Activated CD8-positive, alpha-beta memory T cell treated with anti-CD3 and anti-CD28 coated beads for 1 hour (primary cell): ENCODE measurements at places on chromosomes 12 and 14.

DNA sequence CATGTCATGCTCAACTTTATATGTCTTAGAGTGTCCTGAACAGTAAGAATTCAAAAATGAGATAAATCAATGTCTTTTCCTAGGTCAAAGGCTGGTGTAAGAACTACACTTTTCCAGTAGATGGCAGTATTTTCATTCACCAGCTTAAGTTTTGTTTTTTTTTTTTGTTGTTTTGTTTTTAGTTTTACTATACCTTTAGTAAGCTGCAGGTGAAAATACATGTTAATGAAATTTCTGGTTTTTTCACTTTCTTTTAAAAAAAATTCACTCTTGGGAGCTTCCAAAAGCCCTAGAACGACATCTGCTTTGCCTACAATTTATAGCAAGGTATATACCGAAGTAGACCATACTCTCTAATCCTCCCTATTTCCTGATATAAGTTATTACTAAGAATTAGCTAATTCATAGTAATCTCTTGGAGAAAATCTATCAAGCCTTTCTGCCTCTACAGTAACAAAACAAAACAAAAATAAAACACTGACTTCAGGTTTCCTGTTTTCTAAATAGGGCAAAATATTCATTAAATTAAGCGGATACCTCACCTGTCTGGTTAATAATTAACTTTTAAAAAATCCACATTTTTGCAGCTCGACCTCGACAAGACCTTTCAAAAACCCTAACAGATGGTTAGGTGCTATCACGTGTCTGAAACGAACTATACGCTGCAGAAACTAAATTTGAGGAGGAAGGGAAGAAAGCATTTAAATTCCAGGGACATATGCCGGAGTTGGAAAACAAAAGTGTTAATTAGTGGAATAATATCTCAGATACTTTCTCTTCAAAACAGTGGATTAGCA lies 2.7 kb upstream of the SAMD4A start:
- no peak for DNase-seq

DNA sequence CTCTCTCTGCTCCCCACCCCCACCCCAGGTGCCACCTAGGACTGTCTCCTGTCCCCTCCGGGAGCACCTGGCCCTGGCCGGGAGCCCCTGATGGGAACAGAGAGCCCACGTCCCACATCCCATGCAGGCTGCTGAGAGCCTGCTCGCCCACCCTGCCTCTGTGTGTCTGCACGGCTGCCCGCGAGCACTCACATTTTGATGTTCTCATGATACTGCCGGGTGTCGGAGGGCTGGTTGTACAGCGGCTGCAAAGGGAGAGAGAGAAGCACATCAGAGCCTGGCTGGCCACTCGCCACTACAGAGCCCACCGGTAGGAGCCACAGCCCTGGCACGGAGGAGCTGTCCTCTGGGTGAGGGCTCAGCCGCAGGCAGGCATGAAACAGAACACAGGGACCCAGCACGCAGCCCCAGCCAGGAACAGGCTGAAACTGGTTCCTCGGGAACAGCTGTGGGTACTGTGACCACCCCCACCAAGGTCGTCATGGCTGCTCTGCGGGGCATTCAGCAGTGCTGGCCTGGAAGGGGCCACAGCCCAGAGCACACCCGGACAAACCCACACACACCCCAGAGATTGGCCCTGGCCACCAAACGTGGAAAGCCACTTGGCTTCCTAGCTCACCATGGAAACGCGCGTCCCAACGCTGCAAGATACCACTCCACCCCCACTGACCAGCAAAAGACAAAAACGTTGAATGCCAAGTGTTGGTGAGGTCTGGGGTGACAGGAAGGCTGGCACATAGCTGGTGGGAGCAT lies 117.6 kb downstream of the NCOR2 start:
- no peak for DNase-seq

- no peak for DNase-seq
Observed at GRCh38 chr12:82174383-82174782, 183.8 kb downstream of the CCDC59 start.

GRCh38 chr12:114815026-114815795 lies 131.2 kb upstream of the TBX3 start:
- DNase-seq = no peak

DNA sequence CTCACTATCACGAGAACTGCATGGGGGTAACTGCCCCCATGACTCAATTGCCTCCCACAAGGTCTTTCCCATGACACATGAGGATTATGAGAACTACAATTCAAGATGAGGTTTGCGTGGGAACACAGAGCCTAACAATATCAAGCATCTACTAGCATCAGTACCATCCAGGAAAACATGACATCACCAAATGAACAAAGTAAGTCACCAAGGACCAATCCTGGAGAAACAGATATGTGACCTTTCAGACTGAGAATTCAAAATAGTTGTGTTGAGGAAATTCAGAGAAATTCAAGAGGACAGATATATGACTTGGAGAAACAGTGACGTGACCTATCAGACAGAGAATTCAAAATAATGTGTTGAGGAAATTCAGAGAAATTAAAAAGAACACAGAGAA lies 65.8 kb upstream of the TMTC2 start:
- DNase-seq = no peak

- DNase-seq = no peak
Observed at GRCh38 chr14:88421286-88421685, 35.8 kb downstream of the SPATA7 start.

- no peak for DNase-seq
Observed at GRCh38 chr12:52615208-52615868, 3.0 kb downstream of the KRT73 start.

GRCh38 chr12:128796439-128797118 lies 27.2 kb downstream of the SLC15A4 start:
- DNase-seq = no peak

DNA sequence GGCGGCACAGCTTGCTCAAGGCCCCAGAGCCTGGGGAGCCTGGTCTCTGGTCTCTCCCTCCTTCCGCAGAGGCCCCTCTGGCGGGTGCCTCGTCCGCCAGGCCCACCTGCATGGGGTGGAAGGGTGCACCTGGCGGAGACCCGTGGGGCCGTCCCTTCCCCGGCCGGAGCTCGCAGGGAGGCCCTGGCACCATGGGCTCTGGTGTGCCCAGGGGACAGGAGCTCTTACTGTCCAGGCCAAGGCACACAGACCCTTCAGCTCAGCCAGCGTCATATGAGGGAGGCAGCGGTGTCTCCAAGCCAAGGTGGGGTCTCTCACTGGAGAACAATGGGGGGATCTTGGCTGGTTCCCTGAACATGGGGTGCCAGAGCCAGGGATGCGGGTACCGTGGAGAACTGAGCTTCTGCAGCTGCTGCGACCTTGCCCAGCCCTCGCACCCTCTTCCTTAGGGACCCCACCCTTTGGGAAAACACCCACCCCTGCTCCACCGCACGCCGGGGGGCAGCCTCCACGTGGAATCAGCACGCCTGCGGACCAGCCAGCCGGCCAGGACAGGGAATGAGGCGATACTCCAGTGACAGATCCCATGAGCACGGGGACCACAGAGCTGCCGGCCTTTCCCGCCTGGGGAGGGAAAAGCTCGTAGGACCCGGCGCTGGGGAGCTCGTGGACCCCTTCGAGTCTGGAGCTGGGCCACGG lies 25.7 kb upstream of the GALNT9 start:
- DNase-seq = no peak

DNA sequence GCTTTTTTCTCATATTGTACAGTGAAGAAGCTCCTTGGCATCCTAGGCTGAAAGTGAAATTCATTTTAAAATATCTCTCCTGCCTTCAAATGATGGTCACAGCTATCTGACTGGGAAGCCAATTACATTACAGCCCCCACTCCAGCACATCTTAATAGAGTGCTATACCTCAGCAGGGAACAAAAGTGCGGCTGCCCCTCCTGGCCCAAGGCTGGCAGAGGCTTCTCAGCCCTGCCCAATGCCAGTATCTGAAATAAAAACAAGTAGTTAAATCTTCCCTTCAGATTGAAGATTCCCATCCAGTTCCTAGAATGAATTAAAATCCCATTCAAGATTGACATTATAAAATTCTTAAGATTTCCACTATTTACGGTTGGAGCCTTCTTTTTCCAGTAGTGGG lies 54.9 kb upstream of the GNG2 start:
- no peak for DNase-seq

- no peak for DNase-seq
Observed at GRCh38 chr12:278046-278445, 15.4 kb upstream of the SLC6A13 start.

DNA sequence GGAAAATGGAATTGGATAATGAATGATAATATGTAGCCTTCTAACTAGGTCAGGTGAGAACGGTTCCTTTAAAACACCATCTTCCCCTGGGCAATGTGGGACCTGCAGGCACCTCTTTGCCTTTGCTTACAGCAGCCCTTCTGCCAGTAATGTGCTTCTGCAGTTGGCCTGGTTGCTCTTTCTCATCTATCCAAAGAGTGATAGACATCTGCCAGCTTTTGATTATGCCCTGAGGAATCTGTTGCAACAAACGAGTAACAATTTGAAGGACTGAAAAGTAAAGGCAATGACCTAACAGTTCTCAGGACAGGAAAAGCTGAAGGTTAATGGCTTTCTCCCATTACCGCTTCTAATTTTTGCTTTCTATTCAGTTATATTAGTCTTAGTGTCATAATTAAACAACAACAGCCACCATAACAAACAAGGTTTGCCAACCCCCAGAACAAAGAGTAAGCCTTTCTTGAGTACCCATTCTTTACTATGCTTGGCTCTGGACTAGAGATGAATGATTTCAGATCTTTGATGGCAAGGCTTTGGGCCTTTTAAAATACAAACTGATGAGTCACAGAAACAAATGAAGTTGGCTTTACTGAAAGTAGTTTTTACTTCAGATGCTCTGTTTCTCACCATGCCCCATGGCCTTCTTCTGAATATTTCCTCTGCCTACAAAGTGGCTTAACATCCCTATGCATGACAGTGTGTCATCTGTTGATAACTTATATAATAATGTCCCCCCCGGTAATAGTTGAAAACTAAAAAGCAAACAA lies 76.1 kb upstream of the KRR1 start:
- no peak for DNase-seq

GRCh38 chr14:35808076-35808637 lies 938 bp downstream of the RALGAPA1 start:
- DNase-seq = no peak

GRCh38 chr14:50260072-50260471 lies 28.7 kb upstream of the SOS2 start:
- DNase-seq = no peak

GRCh38 chr14:84643446-84643845 lies 886.5 kb upstream of the FLRT2 start:
- DNase-seq = no peak

GRCh38 chr12:69352904-69353303 lies 4.7 kb downstream of the LYZ start:
- DNase-seq = no peak

GRCh38 chr12:119676573-119676972 lies 8.6 kb downstream of the PRKAB1 start:
- no peak for DNase-seq

DNA sequence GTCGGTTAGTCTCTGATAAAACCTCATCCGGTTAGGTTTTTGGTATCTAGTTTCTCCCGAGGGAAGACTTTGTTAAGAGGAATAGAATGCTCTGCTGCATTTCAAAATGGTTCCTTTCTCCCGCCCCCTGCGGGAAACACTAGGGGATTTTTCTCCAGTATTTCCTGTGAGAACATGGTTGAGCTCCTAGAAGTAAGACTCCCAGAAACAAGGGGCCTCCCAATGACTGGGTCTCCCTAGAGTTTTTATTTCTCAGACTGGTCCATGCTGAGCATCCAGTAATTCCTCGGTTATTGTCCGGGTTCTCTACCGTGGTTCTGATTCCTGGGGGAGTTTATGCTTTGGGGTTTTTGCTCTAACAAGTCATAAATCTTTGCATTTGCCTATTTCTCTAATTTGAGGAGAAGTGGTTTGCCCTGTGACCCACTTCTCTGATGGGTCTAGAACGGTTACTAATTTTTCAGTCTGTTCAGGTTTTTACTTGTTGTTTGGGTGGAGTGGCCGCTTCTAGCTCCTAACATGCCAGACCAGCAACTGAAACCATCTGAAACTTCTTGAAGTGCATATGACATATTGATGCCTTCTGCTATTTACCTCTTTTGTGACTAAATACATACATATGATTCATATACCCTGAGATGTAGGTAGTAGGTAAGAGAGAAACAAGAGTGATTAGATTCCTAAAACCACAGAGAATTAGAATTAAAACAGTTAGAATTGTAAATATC lies 25.1 kb downstream of the TESPA1 start:
- no peak for DNase-seq

GRCh38 chr12:76462668-76463224 lies 96.8 kb downstream of the OSBPL8 start:
- no peak for DNase-seq

DNA sequence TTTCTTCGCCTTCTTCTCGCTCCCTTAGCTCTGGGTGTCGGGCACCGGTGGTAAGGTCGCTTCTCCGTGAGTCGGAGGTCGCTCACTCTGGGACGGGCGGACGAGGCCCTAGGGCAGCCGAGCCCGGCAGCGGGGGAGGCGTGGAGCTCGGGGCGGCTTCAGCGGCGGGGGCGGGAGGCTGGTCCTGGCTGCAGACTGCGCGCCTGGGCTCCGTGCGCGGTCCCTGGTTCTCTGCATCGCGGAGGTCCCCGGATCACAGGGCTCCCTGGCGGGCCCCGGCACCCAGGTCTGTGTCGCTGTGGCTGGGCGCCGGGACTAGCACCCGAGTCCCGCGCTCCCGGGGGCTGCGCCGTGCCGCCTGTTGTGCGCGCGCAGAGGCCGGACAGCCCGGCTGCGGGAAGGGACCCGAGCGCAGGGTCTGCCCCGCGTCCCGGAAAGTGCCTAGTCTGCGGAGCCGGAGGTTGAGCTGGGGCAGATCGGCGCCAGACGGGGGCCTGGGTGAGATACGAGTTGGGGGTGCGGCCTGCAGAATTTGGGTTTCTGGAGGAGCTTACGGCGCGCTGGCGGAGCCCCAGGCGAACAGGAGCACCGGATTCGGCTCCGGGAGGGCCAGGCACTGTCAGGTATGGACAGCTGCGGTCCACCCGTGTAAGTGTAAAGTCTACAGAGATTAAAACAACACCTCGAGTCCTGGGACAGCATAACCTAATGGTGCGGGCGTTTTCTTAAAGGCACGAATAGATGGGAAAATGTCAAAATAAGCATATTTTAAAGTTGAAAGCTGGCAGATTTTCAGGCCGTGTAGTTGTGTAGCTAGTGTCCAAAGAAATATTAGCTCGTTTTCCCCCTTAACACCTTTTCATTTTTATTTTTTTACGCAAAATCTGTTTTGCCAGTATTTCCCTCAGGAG lies 713 bp downstream of the FRMD6 start:
- DNase-seq = peak; percentile 1

DNA sequence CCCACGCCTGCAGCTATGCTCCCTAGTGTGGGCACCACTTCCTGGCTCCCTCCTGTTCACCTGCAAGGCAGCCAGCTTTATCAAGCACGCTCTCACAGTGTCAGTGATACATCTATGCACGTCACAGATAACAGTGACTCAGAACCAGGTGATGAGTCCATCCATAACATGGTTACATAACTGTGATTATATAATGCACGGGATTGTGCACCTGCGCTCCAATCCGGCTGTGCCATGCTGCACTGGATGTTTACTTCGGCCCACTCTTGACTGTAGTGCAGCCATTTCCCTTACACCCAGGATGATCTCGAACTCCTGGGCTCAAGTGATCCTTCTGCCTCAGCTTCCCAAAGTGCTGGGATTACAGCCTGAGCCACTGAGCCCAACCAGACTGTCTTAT lies 38.4 kb upstream of the CEP83 start:
- no peak for DNase-seq

GRCh38 chr14:50083467-50084337 lies 32.7 kb downstream of the VCPKMT start:
- no peak for DNase-seq
